OCI-LY7 (cell line): ENCODE measurements at places on chromosomes 12 and 14. TPM values are rescaled to one million over a fixed set of nuclear protein-coding genes. Genes with fewer than 3 reads are reported as not detected.

Gene PPP4R4
- total RNA-seq: 0.93 and 1.00 TPM in 2 replicates

Gene SLC5A8
- not detected in 2 replicates for total RNA-seq

Gene ARHGAP9
- 105 and 111 TPM in 2 replicates for total RNA-seq

Gene PIWIL1
- not detected in 2 replicates for total RNA-seq

Gene ADAM20
- 0.23 and 0.30 TPM in 2 replicates for total RNA-seq

DNA sequence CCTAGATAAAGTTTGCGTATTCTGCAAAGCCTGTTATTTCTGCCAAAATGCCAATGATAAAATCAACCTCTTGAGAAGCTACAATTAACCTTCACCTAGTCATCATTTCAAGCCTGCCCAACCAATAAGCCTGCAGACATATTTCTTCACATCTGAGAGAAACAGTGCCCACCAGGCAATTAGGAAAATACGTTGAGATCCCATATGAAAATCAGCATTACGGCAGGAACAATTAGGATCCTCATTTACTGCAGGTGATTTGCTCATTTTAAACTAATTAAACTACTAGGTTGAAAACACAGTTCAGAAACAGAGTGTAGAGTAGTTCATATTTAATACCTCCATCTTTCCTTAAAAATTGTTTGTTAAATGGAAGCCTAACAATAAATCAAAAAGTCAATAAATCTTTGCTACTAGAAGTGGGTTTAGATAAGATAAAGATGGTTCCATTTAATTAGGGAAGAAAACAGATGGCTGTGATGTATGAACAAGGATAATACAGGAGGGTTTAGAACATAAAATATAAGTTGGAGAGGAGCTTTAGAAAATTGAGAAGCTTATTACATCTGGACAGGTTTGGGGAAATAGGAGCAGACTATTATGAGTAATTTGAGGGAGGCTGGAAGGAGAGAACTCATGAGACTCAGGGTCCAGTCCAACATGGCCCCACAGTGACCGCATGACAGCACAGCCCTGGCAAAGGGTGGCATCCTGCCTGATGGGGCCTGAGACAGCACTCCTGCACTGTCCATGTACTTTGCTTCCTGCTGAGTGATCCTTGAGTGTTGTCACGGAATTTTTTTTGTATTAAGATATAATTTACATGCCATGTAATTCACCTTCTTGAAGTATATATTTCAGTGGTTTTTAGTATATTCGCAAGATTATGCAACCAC, 26.9 kb upstream of the PYGL start:
- DNase-seq: no peak

DNA sequence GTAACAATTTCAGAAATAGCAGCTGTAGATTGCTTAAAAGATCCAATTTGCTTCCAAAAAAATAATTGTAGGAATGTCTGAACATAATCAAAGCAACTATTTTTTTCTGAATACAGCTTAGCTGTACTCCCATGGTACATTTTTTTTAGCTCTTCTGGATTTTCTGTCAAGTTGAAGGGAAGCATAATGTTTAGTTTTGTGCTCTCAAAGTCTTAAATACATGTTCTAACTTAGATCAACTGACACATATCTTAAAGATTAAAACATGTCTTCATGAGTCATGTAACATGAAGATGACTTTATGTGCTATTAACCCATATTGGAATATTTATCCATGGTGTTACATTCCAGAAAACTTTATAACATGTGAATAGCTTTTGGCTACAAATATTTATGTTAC, 255.7 kb downstream of the BTG1 start:
- no peak for DNase-seq

DNA sequence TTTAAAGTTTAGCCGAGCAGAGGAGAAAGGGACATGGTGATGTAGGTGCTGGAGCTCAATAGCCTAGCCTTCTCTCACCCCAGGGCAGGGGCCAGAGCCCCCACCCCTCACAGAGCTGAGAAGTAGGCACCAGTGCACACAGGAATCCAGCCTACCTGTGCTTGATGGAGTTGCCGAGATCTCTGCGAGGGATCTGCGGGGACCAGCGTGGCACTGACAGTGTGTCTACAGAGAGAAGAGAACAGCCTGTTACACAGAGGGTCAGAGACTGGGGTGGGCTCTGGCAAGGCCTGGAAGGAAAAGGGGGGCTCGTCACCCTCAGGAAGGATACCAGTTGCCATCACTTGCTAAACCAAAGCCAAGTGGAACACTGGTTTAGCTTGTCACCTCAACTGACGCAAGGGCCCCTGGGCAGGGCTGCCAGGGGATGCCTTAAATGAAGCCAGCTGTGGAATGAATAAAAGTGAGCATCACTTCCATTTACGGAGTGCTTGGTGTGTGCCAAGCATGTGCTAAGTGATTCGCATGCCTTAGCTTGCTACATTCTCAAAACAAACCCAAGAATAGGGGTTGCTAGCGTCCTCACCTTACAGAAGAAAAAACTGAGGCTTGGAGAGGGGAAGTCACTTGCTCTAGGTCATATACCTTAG, 220.8 kb upstream of the NOS1 start:
- DNase-seq: no peak

DNA sequence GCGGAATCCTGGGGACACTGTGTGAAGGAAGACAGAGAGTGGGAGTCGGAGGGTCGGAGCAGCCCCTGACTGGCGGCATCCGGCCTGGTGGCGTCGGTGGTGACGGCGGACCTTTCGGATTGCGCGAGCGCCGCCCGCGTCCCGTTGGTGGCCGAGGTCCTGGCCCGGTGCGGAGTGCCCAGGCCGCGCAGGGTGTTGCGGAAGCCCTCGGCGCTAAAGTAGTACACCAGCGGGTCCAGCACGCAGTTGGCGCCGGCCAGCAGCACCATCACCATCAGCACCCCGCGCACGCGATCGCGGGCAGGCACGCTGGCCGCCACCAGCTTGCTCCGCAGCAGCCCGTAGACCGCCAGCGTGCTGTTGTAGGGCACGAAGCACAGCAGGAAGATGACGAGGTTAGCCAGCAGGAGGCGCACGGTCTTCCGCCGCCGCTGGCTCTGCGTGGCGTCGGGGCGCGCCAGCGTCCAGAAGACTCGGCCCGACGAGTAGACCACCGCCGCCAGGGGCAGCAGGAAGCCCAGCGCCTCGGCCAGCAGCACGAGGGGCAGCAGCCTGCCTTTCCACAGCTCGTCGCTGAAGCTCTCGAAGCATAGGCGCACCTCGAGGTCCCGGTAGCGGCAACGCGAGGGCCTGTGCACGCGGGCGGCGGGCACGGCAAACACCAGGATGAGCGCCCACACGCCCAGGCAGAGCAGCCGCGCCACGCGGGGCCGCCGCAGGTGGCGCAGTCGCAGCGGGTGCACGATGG, 13.1 kb upstream of the CHD4 start:
- DNase-seq: no peak

DNA sequence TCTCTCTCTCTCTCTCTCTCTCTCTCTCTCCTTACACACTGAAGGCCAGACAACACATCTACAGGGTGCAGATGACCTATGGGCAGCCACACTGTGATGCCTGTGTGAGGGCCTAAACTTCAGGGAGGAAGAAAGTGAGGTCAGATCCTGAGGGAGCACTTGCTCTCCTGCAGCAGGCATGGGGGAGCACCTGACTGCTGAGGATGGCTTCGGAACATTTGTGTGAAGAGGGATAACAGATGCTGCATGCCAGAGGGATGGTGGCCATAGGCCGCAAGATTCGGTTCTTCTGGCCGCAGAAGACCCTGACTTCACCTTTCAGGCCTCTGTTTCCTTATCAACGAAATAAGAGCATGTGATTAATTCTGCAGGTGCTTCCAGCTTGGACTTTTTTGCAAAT, 11.7 kb upstream of the SERPINA11 start:
- DNase-seq: no peak
